ENCODE measurements at places on chromosomes 5 and 9.

GRCh38 chr5:173920024-173920753, 32.0 kb downstream of the CPEB4 start:
- no peaks in the 10 kb centered on the region for H3K36me3 ChIP-seq
- no peaks in the 10 kb centered on the region for H3K27me3 ChIP-seq
- no peak overlapping the region for H3K4me3 ChIP-seq

DNA sequence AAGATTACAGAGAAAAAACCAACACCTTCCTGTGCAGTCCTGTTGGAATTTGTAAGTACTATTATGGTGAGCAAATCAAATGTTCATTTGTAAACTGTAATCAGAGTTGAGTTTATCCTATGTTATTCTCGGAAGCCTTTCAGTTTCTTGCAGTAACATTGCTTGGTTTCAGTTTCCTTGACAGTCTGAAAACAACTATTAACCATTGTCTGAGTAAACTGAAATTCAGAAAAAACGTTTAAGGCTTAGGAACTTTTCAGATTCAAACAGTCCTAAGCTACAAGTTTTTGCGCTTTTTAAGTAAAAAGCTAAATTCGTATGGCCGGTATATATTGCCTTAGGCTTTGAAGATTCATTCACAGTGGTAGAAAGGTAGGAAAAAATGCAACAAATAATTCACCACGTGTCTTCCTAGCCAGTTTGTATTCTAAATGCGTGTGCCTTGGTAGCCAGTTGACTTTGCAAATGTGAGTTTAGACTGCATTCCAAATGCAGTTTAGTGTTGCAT, 2.5 kb downstream of the GPBP1 start:
- H3K4me1 ChIP-seq: peaks cover 47% of the 10 kb centered on the region
- DNase-seq: no peak
- H3K36me3 ChIP-seq: peaks cover 7% of the 10 kb centered on the region
- H3K27ac ChIP-seq: peak overlapping the region; percentile 99
- no peaks in the 10 kb centered on the region for H3K27me3 ChIP-seq
- H3K4me3 ChIP-seq: peak overlapping the region; percentile 99

DNA sequence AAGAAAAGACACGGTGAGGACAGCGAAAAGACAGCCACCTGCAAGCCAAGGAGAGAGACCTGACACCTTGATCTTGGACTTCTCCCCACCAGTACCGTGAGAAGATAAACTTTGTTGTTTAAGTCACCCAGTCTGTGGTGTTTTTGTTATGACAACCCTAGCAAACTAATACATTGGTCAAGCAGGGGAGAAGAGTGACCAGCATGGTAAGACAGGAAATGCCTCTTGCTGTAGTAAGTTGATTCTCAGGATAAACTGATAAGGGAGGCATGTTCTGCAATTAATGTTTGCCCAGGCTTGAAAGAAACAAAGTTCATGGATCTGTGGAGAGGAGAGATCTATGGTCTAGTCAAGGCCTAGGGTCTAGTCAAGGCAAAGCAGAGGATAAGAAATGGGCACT, 801.2 kb downstream of the MAT2B start:
- no peaks in the 10 kb centered on the region for H3K4me1 ChIP-seq
- H3K4me3 ChIP-seq: no peak overlapping the region
- DNase-seq: no peak
- no peaks in the 10 kb centered on the region for H3K27me3 ChIP-seq
- H3K27ac ChIP-seq: no peak overlapping the region

DNA sequence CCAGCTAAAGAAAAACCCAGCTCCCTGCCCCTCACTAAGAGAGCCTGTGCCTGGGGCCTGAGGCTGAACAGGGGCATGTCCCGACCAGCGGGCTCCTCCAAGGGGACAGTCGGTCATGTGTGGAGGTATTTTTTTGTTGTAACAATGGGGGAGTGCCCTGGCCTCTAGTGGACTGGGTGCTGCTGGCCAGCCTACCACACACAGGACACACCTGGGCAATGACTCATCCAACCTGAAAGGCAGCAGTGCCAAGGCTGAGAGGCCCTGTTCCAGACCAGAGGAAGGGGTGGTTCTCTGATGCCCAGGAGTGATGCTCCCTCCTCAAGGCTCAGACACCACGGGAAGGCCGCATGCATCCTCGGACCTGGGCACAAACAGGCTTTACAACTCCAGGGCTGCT, 181.5 kb downstream of the OLFM1 start:
- H3K27me3 ChIP-seq: peaks cover 67% of the 10 kb centered on the region
- no peak overlapping the region for H3K27ac ChIP-seq
- H3K36me3 ChIP-seq: peaks cover 3% of the 10 kb centered on the region
- no peaks in the 10 kb centered on the region for H3K4me1 ChIP-seq

DNA sequence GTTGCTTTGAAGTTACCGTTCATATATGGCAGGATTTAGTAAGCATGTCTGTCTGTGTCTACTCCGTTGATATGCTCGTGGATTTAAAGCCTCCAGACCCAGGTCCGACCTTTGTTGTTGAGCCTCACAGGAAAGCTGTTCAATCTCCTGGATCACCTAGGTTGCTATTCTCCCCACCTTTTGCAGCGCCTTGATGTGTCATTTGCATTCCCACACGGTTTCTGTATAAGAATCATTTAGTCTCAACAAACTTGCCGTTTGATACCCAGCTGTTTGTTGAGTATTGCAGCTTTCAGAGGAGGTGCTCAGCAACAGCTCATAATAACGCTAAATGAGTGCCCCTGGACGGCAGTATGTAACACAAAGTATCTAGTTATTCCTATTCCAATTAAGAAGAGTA, 1.2 kb upstream of the ADGRV1 start:
- H3K36me3 ChIP-seq: no peaks in the 10 kb centered on the region
- peaks cover 83% of the 10 kb centered on the region for H3K27me3 ChIP-seq
- H3K4me3 ChIP-seq: peak overlapping the region; percentile 86

DNA sequence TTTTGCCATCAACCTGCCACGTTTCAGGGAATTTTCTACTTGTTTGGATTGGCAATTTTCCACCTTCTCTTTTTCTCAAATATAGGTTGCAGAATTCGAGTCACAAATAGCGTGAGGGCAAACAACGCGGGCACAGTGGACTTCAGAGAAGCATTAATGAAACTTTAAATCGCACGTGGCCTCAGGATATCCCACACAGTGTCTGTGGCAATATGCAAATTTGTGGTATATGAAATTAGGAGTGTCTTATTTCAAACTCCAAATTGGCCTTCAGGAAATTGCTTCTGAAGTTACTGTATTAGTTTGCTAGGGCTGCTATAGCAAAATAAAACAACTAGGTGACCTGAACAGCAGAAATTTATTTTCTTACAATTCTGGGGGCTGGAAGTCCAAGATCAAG, 91.2 kb downstream of the MTRR start:
- H3K4me1 ChIP-seq: peaks cover 2% of the 10 kb centered on the region
- peaks cover 8% of the 10 kb centered on the region for H3K27me3 ChIP-seq
- no peak overlapping the region for H3K4me3 ChIP-seq
- H3K36me3 ChIP-seq: no peaks in the 10 kb centered on the region

- peaks cover 37% of the 10 kb centered on the region for H3K4me1 ChIP-seq
Measured at GRCh38 chr9:20320921-20321320, 301.4 kb downstream of the MLLT3 start.

GRCh38 chr9:99356512-99356971, 134.5 kb downstream of the SEC61B start:
- H3K27me3 ChIP-seq: peaks cover 57% of the 10 kb centered on the region
- H3K27ac ChIP-seq: no peak overlapping the region
- peaks cover 6% of the 10 kb centered on the region for H3K4me1 ChIP-seq

DNA sequence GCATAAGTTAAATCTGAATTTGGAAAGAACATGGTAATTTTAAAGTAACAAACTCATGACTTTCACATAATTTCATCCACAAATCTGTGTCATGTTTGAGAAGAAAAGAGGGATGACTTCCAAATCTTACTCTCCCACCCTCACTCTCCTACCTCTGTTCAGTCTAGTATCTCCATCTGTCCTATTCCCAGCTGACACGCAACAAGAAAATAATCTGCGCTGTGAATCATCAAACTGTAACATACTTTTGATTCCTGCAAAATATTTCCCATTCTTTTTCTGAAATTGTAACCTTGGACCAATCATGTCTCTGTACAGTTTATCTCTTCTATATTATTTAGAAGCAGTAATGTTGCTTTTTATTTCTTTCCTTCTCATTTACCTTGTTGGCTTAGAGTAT, 91.4 kb downstream of the SLC12A2 start:
- no peaks in the 10 kb centered on the region for H3K4me1 ChIP-seq
- peaks cover 4% of the 10 kb centered on the region for H3K36me3 ChIP-seq
- H3K27me3 ChIP-seq: no peaks in the 10 kb centered on the region
- no peak overlapping the region for H3K4me3 ChIP-seq
- no peak for DNase-seq

GRCh38 chr5:109805883-109806282, 116.2 kb downstream of the MAN2A1 start:
- no peak overlapping the region for H3K27ac ChIP-seq
- DNase-seq: no peak
- peaks cover 5% of the 10 kb centered on the region for H3K36me3 ChIP-seq
- no peaks in the 10 kb centered on the region for H3K27me3 ChIP-seq

DNA sequence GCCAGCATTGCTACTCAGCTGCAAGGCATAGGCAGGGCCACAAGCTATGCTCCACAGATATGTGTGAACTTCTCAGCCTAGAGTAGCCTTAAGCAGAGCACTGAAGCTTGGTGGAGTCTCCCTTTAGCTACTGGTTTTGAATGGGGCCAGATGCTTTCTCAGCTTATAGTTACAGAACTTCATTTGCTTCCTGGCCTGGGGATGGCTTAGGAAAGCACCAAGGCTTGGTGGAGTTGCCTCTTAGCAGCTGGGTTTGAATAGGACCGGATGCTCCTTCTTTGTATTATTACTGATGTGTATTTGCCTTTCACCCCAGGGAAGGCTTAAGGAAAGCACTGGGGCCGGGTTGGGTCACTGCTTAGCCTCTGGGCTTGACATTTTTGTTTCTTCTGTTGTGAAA, 497.8 kb upstream of the SEMA6A start:
- H3K36me3 ChIP-seq: no peaks in the 10 kb centered on the region
- no peak for DNase-seq
- H3K27ac ChIP-seq: no peak overlapping the region
- H3K27me3 ChIP-seq: no peaks in the 10 kb centered on the region
- no peak overlapping the region for H3K4me3 ChIP-seq

- no peak for DNase-seq
- no peak overlapping the region for H3K4me3 ChIP-seq
- H3K27ac ChIP-seq: no peak overlapping the region
Measured at GRCh38 chr9:90189306-90189705, 453.3 kb downstream of the DIRAS2 start.

GRCh38 chr5:448061-448765, 5.2 kb downstream of the EXOC3 start:
- H3K4me1 ChIP-seq: peaks cover 39% of the 10 kb centered on the region
- DNase-seq: no peak
- H3K4me3 ChIP-seq: peak overlapping the region; percentile 25
- H3K27me3 ChIP-seq: no peaks in the 10 kb centered on the region
- H3K27ac ChIP-seq: peak overlapping the region; percentile 71

DNA sequence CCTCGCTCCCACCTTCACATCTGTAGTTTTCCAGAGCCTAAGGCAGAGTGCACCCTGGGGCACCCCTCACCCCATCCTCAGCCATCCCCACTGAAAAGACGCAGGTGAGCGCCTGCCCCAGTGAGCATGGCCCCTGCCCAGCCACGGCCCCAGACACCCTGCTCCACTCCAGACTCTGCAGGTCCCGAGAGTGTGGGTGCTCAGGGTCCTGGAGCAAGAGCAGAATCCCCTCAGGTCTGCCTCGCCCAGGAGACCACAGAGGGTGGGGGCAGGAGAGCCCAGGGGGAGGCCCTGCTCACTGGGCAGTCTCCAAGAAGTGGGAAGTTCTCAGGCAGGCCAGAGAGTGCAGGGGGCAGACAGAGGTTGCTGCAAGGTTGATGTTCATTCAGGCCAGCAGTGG, 158.6 kb upstream of the PPP1R26 start:
- no peak for DNase-seq
- H3K27me3 ChIP-seq: peaks cover 18% of the 10 kb centered on the region
- H3K27ac ChIP-seq: no peak overlapping the region
- no peaks in the 10 kb centered on the region for H3K36me3 ChIP-seq
- H3K4me1 ChIP-seq: no peaks in the 10 kb centered on the region

DNA sequence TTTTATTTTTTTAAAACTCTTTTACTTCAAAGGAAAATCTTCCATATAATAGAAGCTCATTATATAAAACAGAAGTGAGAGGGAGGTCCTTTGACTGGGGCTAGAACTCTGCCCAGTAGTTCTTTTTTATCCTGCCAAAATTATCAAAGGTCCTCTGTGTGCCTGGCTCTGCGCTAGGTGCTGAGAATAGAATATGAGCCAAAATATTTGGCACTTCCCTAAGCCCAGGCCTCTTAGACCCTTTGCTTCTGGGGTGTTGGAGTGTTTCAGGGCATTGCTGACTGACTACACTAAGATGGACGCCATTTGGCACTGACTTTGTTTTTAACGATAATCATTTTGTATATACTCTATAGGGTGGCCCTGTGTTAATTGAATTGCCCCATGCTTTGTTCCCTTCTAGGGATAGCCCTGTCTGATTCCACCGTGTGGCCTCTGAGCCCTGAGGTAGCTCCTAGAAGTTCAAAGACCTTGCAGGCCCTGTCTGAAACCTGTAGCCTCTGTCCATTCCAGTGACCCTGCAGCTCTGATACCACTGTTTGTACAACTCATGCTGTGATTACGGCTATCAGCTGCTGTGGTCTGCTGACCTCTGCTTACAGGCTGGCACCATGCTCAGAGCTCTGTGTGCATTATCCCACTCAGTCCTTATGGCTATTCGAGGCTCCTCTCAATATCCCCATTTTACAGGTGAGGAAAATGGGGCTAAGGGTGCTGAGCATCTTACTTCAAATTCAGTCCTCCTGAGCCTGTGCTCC, 84.3 kb upstream of the SHB start:
- no peak overlapping the region for H3K27ac ChIP-seq
- H3K4me3 ChIP-seq: no peak overlapping the region
- DNase-seq: no peak
- H3K4me1 ChIP-seq: no peaks in the 10 kb centered on the region
- H3K27me3 ChIP-seq: peaks cover 44% of the 10 kb centered on the region

DNA sequence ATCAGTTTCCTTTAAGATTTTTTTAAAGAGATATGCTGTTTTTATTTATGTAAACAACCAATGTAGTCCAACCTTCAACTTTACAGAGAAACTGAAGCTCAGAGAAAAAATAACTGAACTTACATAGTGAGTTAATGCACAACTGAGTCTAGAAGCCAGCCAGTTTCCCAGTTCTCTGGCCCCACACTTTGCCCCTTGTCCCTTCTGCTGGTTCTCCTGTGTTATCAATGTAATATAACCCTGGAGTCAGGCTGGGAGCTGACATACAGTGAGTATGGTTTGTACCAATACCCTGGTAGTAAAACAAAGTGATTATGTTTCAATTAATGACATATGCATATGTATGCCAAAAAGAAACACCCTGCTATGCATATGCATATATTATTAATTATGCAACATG, 32.2 kb upstream of the GRIA1 start:
- DNase-seq: no peak
- H3K27ac ChIP-seq: no peak overlapping the region
- no peaks in the 10 kb centered on the region for H3K27me3 ChIP-seq

DNA sequence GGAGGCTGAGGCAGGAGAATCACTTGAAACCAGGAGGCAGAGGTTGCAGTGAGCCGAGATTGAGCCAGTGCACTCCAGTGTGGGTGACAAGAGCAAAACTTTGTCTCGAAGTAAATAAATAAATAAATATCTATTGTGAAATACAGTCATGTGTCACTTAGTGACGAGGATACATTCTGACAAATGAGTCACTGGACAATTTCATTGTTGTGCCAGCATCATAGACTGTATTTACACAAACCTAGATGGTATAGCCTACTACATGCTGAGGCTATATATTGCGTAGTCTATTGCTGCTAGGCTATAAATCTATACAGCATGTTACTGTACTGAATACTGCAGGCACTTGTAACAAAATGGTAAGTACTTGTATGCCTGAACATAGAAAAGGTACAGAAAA, 61.1 kb upstream of the CCL21 start:
- no peak for DNase-seq
- no peaks in the 10 kb centered on the region for H3K4me1 ChIP-seq
- peaks cover 56% of the 10 kb centered on the region for H3K27me3 ChIP-seq
